Fibroblast of skin of left biceps (primary cell): ENCODE measurements at places on chromosomes 3 and 15.

GRCh38 chr3:69343875-69344274 is 42.0 kb downstream of the FRMD4B start:
- peak; percentile 10 for DNase-seq

DNA sequence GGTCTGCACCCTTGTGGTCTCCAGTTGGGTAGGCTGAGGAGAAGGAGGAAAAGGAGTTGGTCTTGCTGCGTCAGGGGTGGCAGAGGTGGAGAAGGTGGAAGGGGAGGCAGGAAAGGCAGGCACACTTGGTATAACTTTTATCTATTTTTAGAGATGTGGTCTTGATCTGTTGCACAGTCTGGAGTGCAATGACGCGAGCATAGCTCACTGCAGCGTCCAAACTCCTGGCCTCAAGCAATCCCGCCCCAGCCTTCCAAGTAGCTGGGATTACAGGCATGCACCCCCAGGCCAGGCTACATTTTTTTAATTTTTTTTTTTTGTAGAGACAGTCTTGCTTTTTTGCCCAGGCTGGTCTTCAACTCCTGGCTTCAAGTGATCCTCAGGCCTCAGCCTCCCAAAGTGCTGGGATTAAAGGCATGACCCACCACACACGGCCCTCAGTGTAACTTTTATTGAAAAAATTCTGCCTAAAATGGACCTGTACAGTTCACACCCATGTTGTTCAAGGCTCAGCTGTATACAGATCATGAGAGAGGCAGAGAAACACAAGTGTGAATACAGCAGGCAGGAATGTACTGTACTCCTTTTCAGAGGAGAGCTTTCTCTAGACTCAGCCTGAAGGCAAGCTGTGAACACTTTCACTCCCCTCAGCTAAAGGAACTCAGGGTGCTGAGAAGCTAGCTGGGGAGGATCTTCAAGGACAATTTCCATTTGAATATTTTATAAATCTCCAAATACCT is 2.1 kb upstream of the RHOV start:
- DNase-seq: no peak

DNA sequence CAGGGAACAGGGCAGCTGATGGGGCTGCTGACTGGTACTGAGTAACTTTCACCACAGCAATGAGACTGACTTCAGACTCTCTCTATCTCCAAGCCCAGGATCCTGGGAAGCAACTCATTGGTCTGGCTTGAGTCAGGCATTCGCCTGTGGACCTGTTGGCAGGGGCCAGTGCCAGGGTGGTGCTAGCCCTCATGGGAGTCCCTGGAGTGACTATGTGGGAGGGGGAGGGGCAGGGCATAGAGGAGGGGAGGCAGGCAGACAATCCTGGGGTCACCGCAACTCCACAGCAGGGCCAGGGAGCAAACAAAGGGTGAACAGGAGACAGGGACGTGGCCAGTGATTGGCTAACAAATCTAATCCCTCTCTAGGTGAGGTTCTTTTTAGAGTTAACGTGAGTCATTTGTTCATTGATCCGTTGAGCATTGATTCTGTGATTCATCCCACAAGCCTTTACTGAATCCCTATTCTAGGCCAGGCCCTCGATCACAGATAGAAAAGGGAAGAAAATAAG is 71.8 kb downstream of the CEMIP start:
- no peak for DNase-seq

GRCh38 chr3:155876503-155876902 is 6.1 kb downstream of the GMPS start:
- DNase-seq: no peak

DNA sequence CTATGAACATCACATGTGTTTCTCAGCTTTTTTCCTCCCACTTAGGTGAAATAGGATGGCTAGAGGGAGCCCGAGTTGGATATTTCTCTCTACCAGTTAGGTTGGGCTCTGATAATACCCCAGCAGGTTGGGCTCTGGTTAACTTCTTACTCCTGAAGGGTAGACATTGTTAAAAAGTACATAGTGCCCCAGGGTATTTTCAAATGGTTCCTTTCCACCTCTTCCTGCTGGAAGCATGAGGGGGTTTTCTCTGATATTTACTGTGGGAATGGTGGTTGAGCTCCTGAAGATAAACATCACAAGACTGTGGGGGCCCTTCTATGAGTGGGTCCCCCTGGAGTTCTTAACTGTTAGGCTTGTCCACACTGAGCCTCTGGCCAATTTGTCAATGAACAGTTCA is 36.1 kb upstream of the SPESP1 start:
- no peak for DNase-seq

- DNase-seq: no peak
These were observed 109.6 kb upstream of the SEMA6D start for GRCh38 chr15:47607695-47608094.

DNA sequence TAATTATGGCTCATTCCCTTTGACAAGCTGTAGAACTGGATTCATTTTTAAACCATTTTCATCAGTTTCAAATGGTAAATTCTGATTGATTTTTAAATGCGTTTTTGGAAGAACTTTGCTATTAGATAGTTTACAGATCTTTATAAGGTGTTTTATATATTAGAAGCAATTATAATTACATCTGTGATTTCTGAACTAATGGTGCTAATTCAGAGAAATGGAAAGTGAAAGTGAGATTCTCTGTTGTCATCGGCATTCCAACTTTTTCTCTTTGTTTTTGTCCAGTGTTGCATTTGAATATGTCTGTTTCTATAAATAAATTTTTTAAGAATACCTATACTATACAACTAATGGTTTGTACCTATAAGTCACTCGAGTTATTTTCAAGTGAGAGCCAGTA is 62.7 kb downstream of the PXYLP1 start:
- no peak for DNase-seq

- no peak for DNase-seq
These were observed 11.4 kb downstream of the MYO5C start for GRCh38 chr15:52284164-52284563.

- no peak for DNase-seq
These were observed 80.2 kb downstream of the BFSP2 start for GRCh38 chr3:133479895-133480669.

DNA sequence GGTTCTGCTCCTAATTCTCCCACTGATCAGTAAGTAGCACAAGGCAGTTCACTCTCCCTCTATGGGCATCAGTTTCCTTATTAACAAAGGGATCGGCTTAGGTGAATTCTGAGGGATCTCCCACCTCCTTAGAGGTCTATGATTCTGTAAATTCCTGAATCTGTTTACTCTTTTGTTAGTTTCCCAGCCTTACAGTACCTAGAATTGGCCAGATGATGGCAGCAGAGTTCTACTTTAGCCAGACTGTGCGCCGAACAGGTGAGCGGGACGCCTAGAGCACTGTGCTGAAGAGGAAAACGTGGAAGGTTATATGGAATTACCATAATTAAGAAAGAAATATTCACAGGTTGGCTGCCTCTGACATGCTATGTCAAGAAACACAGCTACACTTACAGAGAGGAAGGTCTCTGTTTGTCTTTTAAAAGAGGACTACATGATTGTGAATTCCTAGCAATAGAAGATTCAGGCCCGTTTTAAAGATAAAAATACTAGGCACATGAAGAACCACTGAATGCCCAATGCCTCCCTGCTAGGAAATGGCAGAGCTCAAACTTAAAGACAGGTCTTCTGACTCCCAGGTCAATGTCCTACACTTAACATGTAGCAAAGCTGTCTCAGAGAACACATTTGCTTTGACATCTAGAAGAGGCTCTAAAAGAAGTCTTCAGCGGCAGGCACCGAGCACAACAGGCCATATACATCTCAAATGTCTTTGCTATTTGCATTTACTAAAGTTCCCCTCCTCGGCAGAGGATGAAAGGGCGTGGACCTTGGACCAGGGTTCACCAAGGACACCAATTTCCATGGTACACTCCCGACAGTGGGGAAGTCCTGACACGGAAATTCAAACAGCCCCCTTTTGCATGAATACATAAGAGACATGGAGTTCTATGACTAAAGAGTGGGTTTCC is 259.9 kb downstream of the FGF12 start:
- no peak for DNase-seq

DNA sequence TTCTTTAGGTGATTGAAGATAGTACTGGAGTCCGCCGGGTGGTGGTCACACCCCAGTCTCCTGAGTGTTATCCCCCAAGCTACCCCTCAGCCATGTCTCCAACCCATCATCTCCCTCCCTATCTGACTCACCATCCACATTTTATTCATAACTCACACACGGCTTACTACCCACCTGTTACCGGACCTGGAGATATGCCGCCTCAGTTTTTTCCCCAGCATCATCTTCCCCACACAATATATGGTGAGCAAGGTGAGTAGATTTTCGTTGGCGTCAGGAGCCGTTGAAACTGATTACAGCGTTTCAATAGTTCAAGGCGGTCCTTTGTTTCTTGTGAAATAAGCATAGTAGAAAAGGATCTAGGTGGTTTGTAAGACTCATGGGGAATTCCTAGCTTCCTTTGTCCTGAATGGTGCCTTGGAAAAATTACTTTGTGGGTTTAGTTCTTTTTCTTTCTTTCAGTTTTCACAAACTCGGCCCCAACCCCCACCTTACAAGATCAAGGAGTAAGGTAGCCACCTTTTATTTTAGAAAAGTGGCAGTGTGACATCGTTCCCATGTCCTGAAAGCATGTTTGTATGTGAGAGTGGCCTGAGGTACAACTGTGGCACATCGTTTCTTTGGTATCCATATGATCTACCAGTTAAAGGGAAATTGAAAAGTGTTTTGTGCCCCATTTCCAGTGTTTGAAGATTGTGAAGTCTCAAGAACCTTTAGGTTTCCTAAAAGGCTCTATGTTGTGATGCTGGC is 200.6 kb downstream of the GHSR start:
- no peak for DNase-seq

DNA sequence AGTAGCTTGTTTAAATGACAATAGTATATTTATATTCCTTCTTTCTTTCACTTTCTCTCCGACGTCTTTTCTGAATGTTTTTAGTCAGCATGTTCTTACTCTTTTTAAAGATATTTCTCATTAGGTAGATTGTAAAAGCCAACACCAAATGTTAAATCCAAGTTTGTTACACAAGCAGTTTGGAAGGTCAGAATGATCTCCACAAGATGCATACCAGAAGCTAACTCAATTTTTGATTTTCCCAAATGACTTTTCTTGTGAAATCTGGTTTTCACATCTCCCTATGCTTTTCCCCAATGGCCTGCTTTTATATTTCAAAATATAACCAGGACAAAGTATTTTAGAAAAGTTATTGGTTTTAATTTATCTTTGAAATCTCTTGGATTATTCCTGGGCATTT is 49.7 kb upstream of the TPRG1 start:
- DNase-seq: no peak

DNA sequence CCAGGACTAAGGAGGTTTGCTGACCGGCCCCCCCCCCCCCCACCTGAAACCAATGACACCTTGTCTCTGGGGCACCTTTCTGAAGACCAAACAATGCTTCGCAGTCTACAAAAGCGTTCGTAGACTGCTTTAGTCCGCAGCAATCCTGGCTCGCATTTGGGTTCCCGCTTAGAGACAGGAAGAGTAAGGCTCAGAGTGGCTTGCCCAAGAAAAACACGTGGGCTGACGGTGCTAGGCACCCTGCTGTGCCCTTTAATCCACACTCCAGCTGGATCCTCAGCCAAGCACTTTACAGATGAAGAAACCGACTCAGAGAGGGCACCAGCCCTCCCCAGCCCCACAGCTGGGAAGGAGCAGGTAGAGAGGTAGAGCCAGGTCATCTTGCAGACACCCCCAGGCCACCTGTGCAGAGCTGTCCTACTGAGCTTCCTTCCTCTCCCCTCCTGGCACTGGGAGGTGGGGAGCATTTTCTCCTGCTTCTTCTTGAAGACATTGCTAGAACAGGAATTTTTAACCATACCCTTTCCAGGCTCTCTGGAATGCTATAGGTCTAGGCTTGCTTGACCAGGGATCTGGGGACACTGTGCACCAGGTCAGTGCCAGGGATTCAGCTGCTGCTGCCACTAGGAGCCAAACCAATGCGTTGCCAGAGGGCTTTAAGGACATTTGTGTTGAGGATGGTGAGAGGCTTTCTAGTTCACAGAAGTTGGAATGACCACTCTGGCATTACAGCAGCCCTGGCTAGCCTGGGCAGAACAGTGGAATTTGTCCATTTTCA is 1.0 kb upstream of the KLF15 start:
- DNase-seq: no peak

DNA sequence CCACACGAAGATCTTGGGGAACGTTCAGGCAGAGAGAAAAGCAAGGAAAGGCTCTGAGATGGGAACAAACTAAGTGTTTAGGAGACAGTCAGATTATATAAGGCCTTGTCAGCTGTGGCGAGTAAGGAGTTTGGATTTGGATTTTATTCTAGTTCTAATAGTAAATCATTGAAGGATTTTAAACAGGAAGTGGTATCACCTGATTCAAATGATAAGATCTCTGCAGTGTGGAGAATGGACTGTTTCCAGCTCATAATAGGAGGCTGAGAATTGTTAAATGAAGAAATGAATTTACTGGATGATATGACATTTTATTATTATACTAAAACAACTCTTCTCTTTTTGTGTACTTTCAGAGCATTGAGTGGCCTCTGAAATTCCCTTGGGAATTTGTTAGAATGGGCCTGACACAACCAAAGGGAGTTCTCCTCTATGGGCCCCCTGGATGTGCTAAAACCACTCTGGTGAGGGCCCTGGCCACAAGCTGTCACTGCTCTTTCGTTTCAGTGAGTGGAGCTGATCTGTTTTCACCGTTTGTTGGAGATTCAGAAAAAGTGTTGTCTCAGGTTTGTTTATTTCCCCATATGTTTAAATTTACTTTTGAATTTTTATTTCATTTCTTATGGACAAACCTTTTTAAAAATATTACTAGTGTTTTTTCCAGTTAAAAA is 36.0 kb upstream of the GATM start:
- no peak for DNase-seq

- no peak for DNase-seq
These were observed 152.1 kb downstream of the PDE8A start for GRCh38 chr15:85133709-85134108.

GRCh38 chr15:32982001-32982400 is 212.5 kb downstream of the FMN1 start:
- DNase-seq: no peak

DNA sequence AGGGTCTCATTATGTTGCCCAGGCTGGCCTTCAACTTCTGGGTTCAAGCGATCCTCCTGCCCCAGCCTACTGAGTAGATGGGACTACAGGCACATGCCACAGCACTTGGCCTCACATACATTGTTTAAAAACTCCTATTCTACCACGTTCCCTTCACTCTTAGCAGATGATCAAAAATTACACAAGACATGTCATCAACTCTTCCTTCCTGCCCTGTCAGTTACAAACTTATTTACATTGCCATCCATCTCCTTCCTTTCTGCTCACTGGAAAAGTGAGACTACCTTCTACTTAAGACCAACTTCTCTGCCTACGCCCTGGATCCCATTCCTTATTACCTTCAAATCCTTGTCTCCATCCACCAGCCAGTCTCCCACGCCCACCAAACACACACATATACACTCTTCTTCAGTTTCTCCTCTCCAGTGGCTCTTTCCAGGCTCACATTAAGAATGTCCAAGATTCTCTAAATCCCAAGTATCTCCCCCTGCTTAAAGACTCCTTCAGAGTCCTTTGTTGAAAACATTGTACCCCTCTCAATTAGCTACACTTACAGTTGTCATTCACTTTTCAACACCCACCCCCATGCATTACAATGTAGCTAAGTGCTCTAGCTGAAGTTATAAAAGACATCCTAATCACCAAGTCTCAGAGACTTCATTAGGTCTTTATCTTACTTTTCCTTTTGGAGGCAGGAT is 4.3 kb downstream of the PEAK1 start:
- no peak for DNase-seq

- no peak for DNase-seq
These were observed 116.6 kb upstream of the TLE3 start for GRCh38 chr15:70214276-70214675.
